ENCODE measurements at places on chromosomes 2 and 18.

- no peak for DNase-seq
These were observed 468.3 kb upstream of the GYPC start for GRCh38 chr2:126187668-126188067.

GRCh38 chr2:197705912-197706838, 1.0 kb downstream of the MARS2 start:
- no peak for DNase-seq

DNA sequence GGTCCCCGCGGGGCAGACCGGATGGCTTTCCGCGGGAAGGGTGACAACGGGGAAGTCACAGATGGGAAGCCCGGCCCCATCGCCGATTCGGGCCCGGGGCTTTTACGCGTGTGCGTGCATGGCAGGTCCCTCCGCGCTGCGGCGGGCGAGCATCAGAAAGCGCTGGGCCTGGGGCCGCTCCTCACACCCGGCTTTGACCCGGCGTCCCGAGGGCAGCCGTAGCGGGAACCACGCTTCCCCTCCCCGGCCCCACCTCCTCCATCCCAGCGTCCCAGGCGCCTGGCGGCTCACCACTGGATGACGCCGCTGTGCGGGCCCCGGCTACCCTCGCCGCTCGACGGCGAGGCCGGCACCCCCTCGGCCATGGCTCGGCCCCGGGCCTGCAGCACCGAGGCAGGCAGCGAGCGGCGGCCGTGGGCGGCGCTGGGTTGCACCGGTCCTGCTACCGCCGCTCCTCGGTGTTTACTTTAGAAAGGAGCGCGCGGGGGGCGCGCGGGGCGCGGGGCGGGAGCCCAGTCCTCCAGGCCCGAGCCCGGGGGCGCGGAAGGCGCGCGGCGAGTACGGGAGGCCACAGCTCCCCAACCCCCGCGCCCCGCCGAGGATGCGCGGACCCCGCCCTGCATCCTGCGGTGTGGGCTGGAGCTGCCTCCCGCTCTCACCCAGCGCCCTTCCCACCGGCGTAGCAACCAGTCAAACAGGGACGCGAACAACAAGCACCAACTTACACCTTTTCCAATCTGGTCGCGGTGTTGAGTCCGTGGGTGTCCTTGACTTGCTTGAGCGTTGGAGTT, 806 bp downstream of the RFX8 start:
- DNase-seq = no peak

DNA sequence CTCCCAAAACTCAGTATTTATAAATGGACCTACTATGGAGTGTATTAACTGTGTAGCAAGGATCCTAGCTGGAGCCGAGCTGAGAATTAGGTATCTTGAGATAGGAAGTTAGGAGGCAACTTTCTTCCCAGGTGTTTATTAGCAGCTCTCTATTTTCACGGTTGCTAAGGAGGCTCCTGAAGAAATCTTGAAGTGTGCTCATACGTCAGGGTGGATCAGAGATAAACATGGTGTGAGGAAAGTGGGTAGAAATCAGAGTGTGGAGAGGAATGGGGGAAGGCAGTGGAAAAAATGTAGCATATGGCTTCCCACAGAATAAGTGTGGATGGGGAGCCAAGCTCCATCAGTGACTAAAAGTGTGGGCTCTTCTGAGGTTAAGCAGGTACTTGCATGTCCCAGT, 104.3 kb downstream of the ABCA12 start:
- DNase-seq = no peak

DNA sequence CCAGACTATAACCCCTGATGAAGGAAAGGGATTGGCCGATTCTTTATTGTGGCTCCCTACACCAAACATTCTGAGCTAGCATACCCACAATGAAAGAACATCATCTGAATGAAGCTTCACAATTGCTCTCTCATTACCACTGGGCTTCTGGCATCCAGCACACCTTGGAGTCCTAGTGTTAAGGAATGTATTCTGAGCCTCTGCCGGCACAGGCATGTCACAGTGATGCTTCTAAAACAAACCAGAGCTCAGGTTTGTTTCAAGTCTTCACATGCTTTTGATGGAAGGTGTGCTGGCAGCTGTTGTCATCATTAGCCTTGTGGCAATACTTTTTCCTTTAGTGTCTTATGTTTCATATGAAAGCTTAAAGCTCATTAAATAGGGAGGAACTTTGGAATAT, 76.3 kb upstream of the RBBP8 start:
- no peak for DNase-seq

DNA sequence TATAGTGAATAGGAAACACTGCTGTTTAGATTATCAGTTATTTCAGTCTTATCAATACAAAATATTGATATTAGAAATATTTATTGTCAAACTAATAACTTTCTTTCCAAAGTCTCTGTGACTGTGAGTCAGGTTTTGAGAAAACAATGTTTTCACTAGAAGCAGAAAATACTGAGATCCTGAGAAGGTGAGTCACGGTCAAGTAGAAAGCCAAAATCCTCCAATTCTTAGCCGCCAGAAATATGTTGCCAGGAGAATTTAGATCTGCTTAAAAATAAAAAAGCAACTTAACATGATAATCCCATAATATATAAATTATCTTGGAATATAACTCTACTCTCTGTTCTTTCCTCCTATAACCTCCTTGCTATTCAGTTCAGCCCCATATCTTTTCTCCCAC, 181.9 kb upstream of the NRXN1 start:
- no peak for DNase-seq

DNA sequence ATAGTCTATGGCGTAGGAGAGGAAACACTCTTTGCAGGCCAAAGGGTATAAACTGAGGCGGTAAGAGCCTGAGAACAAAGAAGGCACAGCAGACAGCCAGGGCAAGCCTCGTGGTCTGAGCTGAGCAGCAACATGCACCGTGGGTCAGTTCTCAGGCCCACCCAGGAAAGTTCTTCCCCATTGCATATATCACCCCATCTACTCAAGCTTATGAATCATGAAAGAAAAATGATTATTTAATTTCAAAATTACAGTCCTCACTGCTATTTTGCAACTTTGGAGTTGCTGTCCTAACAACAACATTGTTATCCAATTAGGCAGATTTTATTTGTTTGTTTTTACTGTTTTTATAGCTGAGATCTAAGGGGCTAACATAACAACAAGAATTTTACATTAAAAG, 54.7 kb upstream of the RIOK3 start:
- DNase-seq = no peak

DNA sequence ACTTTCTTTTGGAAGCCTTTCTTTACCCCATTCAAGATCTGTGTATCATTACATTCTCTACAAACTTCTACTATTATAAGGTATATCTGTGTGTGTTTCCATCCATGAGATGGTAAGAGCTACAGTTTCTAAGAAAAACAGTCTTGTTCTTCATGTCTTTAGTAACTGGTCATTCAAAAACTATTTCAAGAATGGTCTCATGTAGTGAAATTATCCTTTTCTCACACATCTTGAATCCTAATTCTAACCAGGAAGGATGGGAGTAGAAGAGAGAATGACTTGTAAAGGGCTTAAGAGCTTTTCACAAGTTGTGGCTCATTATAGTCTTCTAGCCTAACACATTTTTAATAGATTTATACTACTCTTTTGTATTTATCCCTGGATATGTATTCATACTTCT, 47.3 kb downstream of the ROCK1 start:
- DNase-seq = no peak

GRCh38 chr2:147703171-147703570, 141.7 kb upstream of the ACVR2A start:
- DNase-seq = no peak

GRCh38 chr2:132623096-132623839, 46.7 kb downstream of the LYPD1 start:
- no peak for DNase-seq

DNA sequence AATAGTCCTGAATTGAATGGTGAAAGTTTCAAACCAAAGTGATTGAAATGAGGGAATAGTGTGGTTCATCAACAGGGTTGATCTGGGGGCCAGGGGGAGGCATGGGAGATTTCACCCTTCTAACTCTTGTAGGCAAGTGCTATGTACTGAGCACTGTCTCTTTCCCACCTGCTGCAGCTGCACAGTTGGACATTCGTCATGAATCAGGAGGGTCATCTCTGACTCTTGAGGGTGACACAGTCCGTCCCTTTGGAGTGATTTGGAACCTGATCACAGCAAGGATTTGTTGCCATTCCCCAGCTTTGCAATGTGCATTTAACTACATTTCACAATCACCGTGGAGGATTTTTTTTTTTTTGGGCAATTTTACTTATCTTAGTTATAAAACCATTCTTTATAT, 224.6 kb downstream of the PHLPP1 start:
- DNase-seq = no peak

DNA sequence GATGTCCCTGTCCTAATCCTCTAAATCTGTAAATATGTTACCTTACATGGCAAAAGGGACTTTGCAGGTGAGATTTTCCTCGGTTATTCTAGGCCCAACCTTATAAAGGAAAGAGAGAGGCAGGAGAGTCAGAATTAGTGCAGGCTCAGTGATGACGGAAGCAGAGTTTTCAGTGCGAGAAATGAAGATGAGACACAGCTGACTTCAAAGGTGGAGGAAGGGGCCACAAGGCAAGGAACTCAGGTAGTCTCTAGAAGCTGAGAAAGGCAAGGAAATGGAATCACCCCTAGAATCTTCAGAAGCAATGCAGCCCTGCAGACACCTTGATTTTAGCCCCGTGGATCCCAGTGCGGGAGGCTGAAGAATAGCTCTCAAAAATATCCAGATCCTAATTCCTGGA, 7.2 kb upstream of the LCLAT1 start:
- DNase-seq = no peak

DNA sequence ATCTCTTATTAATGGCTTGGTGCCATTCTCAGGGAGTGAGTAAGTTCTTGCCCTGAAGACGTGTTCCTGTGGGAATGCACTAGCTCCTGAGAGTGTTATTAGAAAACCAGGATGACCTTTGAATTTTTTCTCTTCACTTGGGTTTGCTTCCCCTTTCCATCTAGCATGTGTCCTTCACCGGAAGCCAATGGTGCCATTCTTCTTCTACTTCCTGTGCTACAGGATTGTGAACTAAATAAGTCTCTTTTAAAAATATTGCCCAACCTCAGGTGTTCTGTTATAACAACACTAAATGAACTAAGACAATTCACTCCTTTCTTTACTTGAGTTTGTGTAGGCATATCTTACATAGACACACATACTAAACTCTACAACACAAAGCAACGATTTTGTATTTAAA, 447.0 kb downstream of the SOX11 start:
- DNase-seq = no peak

GRCh38 chr2:162057426-162057825, 16.6 kb downstream of the DPP4 start:
- no peak for DNase-seq

DNA sequence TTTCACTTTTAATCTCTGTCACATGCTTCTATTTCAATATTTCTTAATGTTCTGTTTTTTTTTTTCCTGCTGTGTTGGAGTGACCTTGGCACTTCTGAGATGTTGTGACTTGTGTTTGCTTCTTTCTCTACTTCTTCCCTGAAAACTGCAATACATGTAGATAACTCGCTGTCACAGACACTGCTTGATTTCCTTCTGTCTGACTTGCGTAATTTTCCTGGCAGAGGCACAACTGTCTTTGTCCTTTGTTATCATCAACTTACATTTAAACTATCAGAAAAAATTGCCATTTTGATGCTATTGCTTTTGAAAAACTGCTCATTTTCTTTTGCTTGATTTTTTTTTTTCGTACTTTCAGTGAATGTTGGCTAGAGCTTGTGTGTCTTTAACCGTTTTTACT, 69.0 kb downstream of the BABAM2 start:
- DNase-seq = no peak

- no peak for DNase-seq
These were observed 58.1 kb downstream of the DGKD start for GRCh38 chr2:233412405-233412804.

DNA sequence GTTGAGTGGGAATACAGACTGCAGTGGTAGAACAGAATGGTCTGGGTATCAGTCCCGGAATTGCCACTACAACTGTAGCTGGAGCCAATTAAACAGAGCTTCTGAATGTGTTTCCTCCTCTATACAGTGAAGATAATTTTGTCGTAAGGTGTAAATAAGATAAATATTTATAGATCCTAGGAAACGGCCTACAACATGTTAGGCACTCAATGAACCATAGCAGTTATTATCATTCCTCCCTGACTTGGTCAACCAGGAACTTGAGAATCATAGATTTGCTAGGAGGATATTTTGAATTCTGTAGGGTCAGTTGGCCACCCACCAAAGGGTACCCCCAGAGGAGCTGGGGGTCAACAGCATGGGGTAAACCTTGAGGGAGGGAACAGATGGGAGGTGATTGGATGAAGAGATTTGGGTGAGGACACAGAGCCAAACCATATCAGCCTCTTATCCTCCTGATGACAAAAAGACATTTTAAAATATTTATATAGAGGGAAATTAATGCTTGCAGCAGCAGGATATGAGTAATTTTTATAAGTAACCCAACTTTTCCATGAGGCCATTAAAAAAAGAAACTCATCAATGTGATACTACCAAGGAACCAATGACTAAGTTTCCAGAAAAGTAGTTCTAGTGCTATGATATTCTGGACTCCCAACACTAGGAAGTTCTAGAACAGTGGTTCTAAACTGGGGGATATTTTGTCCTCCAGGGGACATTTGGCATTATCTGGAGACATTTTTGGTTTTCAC, 4.0 kb downstream of the DHRS9 start:
- DNase-seq = no peak

DNA sequence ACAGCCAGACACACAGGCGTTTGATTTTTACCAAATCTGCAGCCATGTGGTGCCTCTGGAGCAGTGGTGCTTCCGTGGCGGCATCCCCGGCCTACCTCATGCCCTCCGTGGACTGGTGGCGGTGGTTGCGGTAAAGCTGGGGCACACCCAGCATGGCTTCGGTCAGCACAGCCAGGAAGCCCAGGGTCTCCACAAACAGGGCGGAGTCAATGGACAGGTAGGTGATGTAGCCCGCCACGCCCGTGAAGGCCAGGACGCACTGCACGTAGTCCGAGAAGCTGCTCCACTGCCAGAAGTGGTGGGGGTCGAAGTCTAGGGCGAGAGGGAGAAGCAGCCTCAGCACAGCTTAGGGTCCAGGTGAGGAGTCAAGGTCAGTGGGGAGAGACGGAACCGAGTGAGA, 32.4 kb downstream of the SLC66A2 start:
- no peak for DNase-seq

GRCh38 chr2:201642086-201642578, 1.2 kb downstream of the TMEM237 start:
- no peak for DNase-seq

DNA sequence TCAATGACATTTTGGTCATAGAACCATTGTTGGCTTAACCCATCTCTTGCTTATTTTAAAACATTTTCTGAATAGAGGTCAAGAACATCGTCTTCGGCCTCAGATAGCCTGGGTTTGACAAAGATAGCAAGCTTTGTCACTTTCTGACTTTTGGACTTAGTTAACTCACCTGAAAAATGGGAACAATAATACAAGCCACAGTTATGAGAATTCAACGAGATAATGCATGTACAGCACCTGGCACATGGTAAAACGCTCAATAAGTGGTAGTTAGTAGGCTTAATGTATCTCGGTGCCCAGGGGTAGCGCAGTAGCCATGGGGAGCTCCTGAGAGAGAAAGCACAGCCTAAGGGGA, 446 bp upstream of the COPS7B start:
- DNase-seq = no peak

GRCh38 chr18:46155641-46156051, 51.5 kb downstream of the HAUS1 start:
- peak; percentile 8 for DNase-seq

- no peak for DNase-seq
These were observed 132.0 kb upstream of the MYCN start for GRCh38 chr2:15808204-15808910.

- DNase-seq = no peak
These were observed 12.0 kb downstream of the DSG1 start for GRCh38 chr18:31329787-31330438.

Measured in stimulated activated CD4-positive, alpha-beta T cell treated with anti-CD3 and anti-CD28 coated beads, Interleukin-12 subunit alpha, Interleukin-12 subunit beta, amount 100 ng/mL, for 24 hours (primary cell).